CD8-positive, alpha-beta memory T cell (primary cell): ENCODE measurements at places on chromosomes 6 and 20.
A peak's percentile ranks its signal among the peaks of the same experiment; 100 is the strongest.

DNA sequence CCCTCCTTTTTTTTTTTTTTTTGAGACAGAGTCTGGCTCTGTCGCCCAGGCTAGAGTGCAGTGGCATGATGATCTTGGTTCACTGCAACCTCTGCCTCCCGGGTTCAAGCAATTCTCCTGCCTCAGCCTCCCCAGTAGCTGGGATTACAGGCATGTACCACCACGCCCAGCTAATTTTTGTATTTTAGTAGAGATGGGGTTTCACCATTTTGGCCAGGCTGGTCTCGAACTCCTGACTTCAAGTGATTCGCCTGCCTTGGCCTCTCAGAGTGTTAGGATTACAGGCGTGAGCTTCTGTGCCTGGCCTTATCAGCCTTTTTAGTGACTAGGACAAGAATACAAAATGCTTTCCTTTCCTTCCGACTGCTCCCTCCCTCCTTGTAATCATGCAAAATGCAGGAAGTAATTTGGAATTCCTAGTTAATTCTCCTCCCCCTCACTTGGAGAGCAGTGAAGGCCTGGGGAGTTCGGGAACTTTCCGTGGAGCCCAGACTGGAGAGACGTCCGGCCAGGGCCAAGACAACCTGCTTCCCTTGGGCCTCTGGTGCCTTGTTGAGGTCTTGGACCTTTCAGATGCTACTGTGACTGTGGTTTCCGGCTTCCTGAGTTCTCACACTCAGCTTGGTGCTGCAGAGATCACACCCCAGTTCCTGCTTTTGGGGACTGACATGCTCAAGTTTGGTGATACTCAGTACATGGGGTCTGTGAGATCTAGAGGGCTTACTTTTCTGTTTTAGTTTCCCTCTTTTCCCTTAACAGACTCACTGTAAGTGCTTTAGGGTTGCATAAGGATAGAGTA lies 3.9 kb upstream of the PHF20 start:
- H3K36me3 ChIP-seq, result no peaks in the 10 kb centered on the region
- H3K4me1 ChIP-seq, result peaks cover 73% of the 10 kb centered on the region
- peak; percentile 80 for DNase-seq
- peak overlapping the region; percentile 75 for H3K27ac ChIP-seq
- H3K27me3 ChIP-seq, result no peaks in the 10 kb centered on the region

- no peak overlapping the region for H3K27ac ChIP-seq
- no peaks in the 10 kb centered on the region for H3K4me1 ChIP-seq
- H3K27me3 ChIP-seq, result no peaks in the 10 kb centered on the region
- H3K36me3 ChIP-seq, result no peaks in the 10 kb centered on the region
- no peak overlapping the region for H3K4me3 ChIP-seq
- DNase-seq, result no peak
These were observed 96.5 kb downstream of the TINAG start for GRCh38 chr6:54404791-54405190.

DNA sequence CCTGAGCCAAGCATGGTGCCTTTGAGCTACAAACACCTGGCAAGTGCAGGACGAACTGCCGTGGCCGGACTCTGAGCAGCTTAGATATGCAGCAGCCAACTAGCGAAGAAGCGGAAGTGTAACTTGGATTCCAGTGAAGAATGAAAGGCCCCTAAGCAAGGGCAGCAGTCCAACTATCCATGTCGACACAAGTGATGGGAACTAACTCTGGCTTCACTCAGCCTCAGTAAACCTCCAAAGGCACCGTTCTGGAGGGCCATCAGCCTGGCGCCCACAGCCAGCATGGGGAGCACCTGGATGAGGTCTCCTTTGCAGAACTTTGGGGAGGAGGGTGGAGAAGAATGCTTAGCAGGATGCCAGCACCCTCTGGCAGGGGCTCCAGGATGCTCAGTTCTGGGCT lies 78.4 kb upstream of the MLN start:
- no peaks in the 10 kb centered on the region for H3K36me3 ChIP-seq
- H3K27ac ChIP-seq, result no peak overlapping the region
- H3K4me1 ChIP-seq, result peaks cover 5% of the 10 kb centered on the region
- no peaks in the 10 kb centered on the region for H3K27me3 ChIP-seq

- no peak overlapping the region for H3K4me3 ChIP-seq
- H3K4me1 ChIP-seq, result no peaks in the 10 kb centered on the region
- no peak for DNase-seq
- H3K27ac ChIP-seq, result no peak overlapping the region
These were observed 239.4 kb downstream of the DOK5 start for GRCh38 chr20:54714817-54715216.

GRCh38 chr20:60484316-60484715 lies 526.1 kb downstream of the CDH26 start:
- H3K27me3 ChIP-seq, result no peaks in the 10 kb centered on the region
- H3K27ac ChIP-seq, result no peak overlapping the region
- H3K36me3 ChIP-seq, result no peaks in the 10 kb centered on the region
- DNase-seq, result no peak
- H3K4me1 ChIP-seq, result no peaks in the 10 kb centered on the region

- no peaks in the 10 kb centered on the region for H3K27me3 ChIP-seq
- H3K27ac ChIP-seq, result no peak overlapping the region
- DNase-seq, result no peak
- no peak overlapping the region for H3K4me3 ChIP-seq
- H3K36me3 ChIP-seq, result peaks cover 63% of the 10 kb centered on the region
These were observed 10.2 kb downstream of the OSER1 start for GRCh38 chr20:44200371-44200770.
